A549 treated with Mapracorat at 1 μM for 4 hours (cell line): ENCODE measurements at places on chromosomes 3 and 15. TPM values are rescaled to one million over a fixed set of nuclear protein-coding genes. Genes with fewer than 3 reads are reported as not detected.

The GRAMD1C gene
- total RNA-seq: 0.34 to 0.63 TPM (median 0.41 TPM) in 5 replicates

The XYLB gene
- 2.5 to 4.3 TPM (median 4.0 TPM) in 5 replicates for total RNA-seq

The NCEH1 gene
- 29.6 to 35.3 TPM (median 32.9 TPM) in 5 replicates for total RNA-seq

The INAFM2 gene
- 5.2 to 6.8 TPM (median 6.4 TPM) in 5 replicates for total RNA-seq

The MYH15 gene
- total RNA-seq: 0.10 to 0.25 TPM (median 0.19 TPM) in 5 replicates

The ESYT3 gene
- total RNA-seq: 0.59 to 1.2 TPM (median 0.87 TPM) in 5 replicates

The NLGN1 gene
- not detected in 5 replicates for total RNA-seq

The SUSD5 gene
- total RNA-seq: 3.0 to 4.0 TPM (median 3.2 TPM) in 5 replicates

The POLQ gene
- total RNA-seq: 5.7 to 7.2 TPM (median 6.4 TPM) in 5 replicates

The FETUB gene
- 0.10 to 0.35 TPM (median 0.23 TPM) in 5 replicates for total RNA-seq

The AMT gene
- total RNA-seq: 0.28 to 0.73 TPM (median 0.44 TPM) in 4 of 5 replicates, not detected in the other

The CNTN6 gene
- total RNA-seq: not detected in 5 replicates

The GOLGA8T gene
- 0.80 to 2.0 TPM (median 1.6 TPM) in 5 replicates for total RNA-seq

The DLL4 gene
- 1.1 to 2.0 TPM (median 1.8 TPM) in 5 replicates for total RNA-seq

The TBC1D2B gene
- 11.9 to 19.3 TPM (median 16.0 TPM) in 5 replicates for total RNA-seq

The TP63 gene
- 0.10 to 0.48 TPM (median 0.27 TPM) in 5 replicates for total RNA-seq

The GATA2 gene
- total RNA-seq: 3.7 to 5.5 TPM (median 4.5 TPM) in 5 replicates

The RAB27A gene
- total RNA-seq: 9.5 to 12.4 TPM (median 11.9 TPM) in 5 replicates

The CCDC9B gene
- 17.1 to 25.1 TPM (median 20.2 TPM) in 5 replicates for total RNA-seq

The IL5RA gene
- not detected in 5 replicates for total RNA-seq

The RASA2 gene
- 5.7 to 8.6 TPM (median 7.8 TPM) in 5 replicates for total RNA-seq

The FEZF2 gene
- total RNA-seq: not detected in 5 replicates

The APOD gene
- total RNA-seq: 0.86 to 1.1 TPM (median 0.97 TPM) in 5 replicates

The CPOX gene
- total RNA-seq: 16.5 to 23.9 TPM (median 21.0 TPM) in 5 replicates

The OR5K2 gene
- not detected in 5 replicates for total RNA-seq

The GP9 gene
- total RNA-seq: not detected in 5 replicates

The RHCG gene
- total RNA-seq: 35.5 to 49.8 TPM (median 39.6 TPM) in 5 replicates

The LSAMP gene
- 0.06 to 0.38 TPM (median 0.24 TPM) in 5 replicates for total RNA-seq

The ZNF197 gene
- 1.4 to 2.1 TPM (median 1.6 TPM) in 5 replicates for total RNA-seq

The RGMA gene
- 0.10 to 0.56 TPM (median 0.22 TPM) in 5 replicates for total RNA-seq
